ENCODE measurements at places on chromosomes 4 and X. TPM values are rescaled to one million over a fixed set of nuclear protein-coding genes. Genes with fewer than 3 reads are reported as not detected.

The GRIPAP1 gene
- 22.9 TPM for total RNA-seq

The C4orf50 gene
- not detected for total RNA-seq

The CHIC2 gene
- 68.0 TPM for total RNA-seq

The TMEM271 gene
- not detected for total RNA-seq

The ARMCX2 gene
- 44.7 TPM for total RNA-seq
